ENCODE measurements at places on chromosomes 16 and 17. TPM values are rescaled to one million over a fixed set of nuclear protein-coding genes. Genes with fewer than 3 reads are reported as not detected.

CPNE2 gene
- 56.6 TPM for total RNA-seq

OSBPL7 gene
- 25.2 TPM for total RNA-seq

NLE1 gene
- total RNA-seq = 14.6 TPM

ZSCAN10 gene
- total RNA-seq = 1.0 TPM

CCL8 gene
- 0.29 TPM for total RNA-seq

RNF213 gene
- total RNA-seq = 374 TPM

LPO gene
- not detected for total RNA-seq

PRDM7 gene
- total RNA-seq = not detected

KLHL10 gene
- not detected for total RNA-seq

NOD2 gene
- 27.2 TPM for total RNA-seq

CD79B gene
- 6.3 TPM for total RNA-seq

WNT3 gene
- 2.1 TPM for total RNA-seq

CACNG3 gene
- total RNA-seq = not detected

RND2 gene
- 0.46 TPM for total RNA-seq

C17orf113 gene
- total RNA-seq = 2.5 TPM

CBX4 gene
- 33.3 TPM for total RNA-seq

NRN1L gene
- 4.2 TPM for total RNA-seq

CACNA1H gene
- 46.1 TPM for total RNA-seq

KRTAP4-4 gene
- not detected for total RNA-seq

Data from upper lobe of left lung (tissue), 6 donors.